ENCODE measurements at places on chromosomes 7 and 10. TPM values are rescaled to one million over a fixed set of nuclear protein-coding genes. Genes with fewer than 3 reads are reported as not detected.

Gene SHH
- 0.32 TPM for total RNA-seq

Gene TPST1
- 11.4 TPM for total RNA-seq

DNA sequence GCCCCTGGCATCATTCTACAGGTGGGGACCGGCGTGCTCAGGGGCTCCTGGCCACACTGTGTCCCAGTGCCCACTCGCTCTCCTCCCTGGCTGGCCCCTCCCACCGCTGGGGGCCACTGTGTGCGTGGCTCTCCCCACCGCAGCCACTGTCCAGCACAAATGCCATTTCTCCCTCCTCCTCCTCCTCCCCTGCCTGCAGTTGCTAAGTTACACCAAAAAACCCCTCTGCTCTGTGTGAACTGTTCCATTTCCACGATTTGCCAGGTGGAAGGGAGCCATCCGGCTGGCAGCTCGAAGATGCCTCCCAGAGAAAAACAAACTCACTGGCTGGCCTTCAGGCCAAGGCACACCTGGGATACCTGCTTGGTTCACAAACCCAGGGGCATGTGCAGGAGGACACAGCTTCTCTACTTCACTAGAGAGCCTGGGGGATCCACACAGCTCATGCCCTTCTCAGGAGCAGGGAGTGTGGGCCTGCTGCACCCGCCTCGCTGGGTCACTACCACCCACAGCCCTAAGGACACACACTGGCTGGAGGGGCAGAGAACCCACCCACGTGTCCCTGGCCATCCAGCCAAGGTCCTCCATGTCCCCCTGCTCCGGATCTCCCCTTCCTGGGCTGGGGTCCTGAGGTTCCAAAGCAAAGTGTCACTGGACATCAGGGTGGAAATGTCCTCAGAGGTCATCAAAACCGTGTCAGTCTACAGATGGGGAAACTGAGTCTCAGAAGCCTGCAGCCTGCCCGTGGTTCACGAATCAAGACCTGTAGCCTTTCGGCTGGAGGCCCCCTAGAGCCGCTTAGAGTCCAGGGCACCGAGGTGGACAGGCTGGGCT, 1.7 kb downstream of the RASGEF1A start:
- no peak for DNase-seq

DNA sequence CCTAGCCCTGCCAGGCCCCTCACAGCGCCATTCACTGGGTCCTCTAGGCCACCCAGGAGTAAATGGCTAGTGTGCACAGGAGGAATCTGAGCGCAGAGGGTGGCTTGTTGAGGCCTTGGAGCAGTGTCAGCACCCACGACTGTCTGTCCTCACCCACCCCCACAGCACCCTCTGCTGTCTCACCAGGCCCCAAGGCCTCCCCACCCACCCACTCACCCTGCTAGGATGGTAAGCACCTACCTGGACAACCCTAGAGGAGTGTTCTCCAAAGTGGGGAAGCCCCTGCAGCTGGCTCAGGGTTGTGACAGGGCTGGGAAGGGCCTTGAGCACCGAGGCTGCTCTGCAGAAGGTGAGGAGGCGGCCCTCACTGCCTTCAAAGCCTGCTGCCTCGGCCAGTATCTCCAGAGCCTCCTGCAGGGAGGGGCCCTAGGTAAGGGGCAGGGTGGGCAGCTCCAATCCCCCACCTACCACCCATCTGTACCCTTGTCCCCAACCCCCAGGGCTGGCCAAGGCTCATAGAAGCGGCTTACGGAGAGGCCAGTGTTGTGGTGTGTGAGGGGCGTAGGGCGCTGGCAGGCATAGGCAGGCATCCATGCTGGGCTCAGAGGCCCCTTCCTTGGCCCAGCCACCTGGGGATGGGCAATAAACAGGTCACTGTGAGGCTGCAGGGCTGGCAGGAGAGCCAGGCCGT, 2.9 kb downstream of the POLM start:
- DNase-seq, result no peak

DNA sequence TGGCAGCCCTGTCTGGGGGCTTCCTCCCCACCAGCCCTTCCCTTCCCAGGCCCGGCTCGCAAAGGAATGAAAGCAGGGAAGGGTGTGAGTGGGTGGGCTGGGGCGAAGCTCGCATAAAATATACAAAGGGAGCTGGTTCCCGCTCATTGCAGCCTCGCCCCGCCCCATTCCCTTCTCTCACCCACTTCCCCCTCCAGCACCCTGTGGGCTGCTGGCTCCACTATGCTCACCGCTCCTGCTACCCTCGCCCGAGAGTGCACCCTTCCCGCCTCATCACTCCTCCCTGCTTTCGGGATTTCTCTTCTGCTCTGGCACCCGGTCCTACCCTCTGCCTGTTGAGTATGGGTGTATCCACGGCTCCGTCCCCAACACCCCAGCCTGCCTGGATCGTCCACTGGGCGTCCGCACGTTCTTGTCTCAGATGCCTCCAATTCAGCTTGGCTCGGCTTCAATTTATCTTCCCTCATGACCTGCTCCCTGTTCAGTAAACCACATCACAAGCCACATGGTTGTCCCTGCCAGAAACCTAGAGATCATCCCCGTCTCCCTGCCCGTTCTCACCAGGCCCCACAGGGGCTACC, 14.4 kb upstream of the TTYH3 start:
- DNase-seq, result no peak

Measured in HCT116 (cell line).